Stimulated activated CD8-positive, alpha-beta memory T cell treated with anti-CD3 and anti-CD28 coated beads, Interleukin-7, amount 100 ng/mL, for 4 hours (primary cell): ENCODE measurements at places on chromosomes 16 and 17.

DNA sequence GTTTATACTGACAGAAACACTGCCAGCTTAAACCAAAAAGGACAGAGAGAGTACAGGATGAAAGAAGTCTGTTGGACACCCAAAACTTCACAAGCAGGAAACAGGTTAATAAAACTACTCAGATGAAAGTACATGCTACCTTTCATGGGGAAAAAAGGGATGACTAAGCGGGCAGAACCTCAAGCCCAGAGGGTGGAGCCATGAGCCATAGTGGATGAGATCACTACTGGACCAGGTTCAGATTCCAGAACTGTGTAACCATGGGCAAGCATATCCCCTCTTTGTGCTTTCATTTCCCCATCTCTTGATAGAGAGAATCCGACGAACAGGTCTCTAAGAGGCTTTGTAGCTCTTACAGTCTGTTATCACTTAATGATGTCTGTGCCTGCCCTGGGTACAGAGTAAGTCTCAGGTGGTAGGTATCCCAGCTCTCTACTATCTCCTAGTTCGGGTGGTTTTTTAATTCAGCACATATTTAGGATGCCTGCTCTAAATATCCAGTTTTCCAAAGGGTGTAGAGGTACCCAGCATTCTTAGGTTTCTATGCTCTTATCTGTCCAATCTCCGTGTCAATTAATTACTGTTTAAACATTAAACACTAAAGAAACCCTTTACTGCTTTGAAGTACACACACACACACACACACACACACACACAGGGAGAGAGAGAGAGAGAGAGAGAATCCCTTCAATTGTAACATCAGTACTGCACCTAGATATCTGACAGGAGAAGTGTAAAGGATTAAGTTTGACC, 206.7 kb downstream of the ZNF423 start:
- no peak for DNase-seq

- DNase-seq = no peak
Observed at GRCh38 chr17:82088838-82089722, 9.0 kb downstream of the FASN start.

DNA sequence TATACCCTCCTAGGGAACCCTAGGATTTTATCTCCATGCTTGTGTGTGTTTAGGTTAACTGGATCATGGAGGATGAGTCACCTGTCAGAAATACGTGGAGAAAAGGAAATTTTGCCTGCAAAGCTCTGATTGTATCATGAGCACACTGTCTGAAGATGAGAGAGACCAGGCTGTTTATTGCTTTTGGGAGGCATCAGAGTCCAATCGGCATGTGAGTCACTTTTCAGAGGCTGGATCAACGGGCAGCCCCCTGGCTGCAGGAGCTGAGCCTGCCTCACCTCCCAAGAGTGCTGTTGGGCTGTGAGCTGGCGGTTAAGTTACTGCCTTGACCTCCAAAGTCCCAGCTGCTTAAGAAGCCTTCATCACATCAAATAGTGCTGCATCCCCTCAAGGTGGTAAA, 41.5 kb upstream of the MED9 start:
- DNase-seq = no peak

DNA sequence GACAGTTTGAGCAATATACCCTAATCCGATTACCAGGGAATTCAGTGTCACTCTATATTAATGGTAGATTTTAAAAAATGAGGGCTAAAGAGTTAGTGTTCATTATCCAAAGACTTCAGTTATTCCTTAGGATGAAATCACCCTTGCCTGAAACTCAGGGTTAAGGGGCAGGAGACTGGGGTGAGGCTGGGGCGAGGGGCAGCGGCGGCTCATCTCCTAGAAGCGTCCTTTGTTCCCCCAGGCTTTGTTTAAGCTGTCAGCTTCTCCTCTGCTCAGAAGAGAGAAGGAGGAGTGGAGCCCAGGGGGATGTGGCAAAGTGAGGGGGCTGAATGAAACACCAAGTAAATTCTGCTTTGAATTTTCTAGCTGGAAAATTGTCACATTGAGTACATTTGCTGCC, 117.7 kb upstream of the ELAC2 start:
- no peak for DNase-seq

- no peak for DNase-seq
Observed at GRCh38 chr17:80367503-80367902, 47.5 kb upstream of the ENDOV start.

DNA sequence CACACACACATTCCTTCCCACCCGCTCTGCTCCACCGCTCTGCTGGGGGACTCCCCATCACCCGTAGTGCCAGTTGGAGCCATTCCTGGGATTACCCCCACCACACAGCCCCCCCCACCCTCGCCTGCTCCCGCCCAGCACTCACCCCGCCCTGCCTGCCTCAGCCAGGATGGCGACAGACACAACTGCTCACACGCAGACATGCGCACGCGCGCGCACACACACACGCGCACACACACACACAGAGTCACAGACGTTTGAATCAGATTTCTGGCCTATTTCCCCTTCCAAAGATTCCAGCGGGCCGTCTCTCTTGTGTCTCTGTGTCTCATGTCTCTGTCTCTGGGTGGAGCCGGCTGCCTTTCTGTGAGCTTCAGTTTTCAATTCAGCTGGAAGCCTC, 4.4 kb downstream of the CACNA1G start:
- DNase-seq = no peak

DNA sequence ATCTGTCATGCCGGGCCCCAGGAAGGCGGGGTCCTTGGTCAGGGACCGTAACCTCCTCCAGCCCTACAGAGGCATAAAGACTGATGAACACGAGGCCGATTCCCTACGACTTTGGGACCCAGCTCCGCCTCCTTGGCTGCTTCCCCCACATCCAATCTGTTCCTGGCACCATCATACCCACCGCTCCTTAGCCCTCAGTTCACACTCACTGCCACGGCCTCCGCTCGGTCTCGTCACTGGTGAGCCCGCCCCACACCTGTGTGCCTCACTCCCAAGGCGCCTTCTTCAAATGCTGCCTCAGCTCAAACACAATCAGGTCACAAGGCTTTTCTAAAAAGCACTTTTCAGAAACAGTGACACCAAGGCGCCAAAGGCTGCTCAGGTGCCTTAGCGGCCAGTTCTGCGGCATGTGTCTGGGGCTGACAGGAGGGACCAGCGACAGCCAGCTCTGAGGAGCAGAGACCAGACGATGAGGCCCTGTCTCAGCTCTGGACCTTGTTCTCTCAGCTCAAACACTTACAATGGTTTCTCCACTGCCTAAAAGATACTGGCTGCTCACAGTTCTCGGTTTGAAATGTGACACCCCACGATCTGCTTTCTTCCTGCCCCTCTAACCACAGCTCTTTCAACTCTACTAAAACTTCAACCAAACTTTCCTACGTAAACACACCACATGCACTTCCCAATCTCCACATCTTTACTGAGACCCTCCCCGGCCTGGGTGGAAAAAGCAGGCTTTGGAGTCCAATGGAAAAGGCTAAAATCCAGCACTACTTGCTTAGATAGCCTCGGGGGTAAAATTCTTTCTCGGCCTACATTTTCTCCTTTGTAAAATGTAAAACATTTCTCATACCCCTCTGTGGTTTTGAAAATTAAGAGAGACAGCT, 33.2 kb downstream of the CYB5D2 start:
- DNase-seq = peak; percentile 28

GRCh38 chr16:67464565-67464964, 16.4 kb downstream of the ATP6V0D1 start:
- no peak for DNase-seq

- DNase-seq = no peak
Observed at GRCh38 chr17:4908301-4908700, 5.4 kb upstream of the CHRNE start.

GRCh38 chr17:74213861-74214391, 555 bp downstream of the TTYH2 start:
- DNase-seq = no peak

- DNase-seq = no peak
Observed at GRCh38 chr17:50209472-50210239, 8.2 kb upstream of the COL1A1 start.

- no peak for DNase-seq
Observed at GRCh38 chr17:77634710-77635109, 323.8 kb upstream of the TNRC6C start.

- DNase-seq = no peak
Observed at GRCh38 chr17:1621273-1621954, 7.2 kb downstream of the SLC43A2 start.

GRCh38 chr17:75271233-75271954, 363 bp upstream of the MIF4GD start:
- DNase-seq = peak; percentile 66

- no peak for DNase-seq
Observed at GRCh38 chr17:37081287-37081686, 132.5 kb downstream of the AATF start.

GRCh38 chr17:72506773-72507172, 386.0 kb downstream of the SOX9 start:
- DNase-seq = no peak

DNA sequence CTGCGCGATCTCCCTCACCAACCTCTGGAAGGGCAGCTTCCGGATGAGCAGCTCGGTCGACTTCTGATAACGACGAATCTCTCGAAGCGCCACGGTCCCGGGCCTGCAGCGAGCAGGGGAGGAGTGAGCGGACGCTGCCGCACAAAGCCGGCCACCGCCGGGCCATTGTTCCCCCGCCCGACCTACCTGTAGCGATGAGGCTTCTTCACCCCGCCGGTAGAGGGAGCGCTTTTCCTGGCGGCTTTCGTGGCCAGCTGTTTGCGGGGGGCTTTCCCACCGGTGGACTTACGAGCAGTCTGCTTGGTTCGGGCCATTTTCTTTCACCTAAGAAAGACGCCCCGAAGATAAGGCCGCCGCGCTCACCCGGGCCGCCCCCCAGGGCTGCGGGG, 5.8 kb upstream of the UNK start:
- DNase-seq = no peak

DNA sequence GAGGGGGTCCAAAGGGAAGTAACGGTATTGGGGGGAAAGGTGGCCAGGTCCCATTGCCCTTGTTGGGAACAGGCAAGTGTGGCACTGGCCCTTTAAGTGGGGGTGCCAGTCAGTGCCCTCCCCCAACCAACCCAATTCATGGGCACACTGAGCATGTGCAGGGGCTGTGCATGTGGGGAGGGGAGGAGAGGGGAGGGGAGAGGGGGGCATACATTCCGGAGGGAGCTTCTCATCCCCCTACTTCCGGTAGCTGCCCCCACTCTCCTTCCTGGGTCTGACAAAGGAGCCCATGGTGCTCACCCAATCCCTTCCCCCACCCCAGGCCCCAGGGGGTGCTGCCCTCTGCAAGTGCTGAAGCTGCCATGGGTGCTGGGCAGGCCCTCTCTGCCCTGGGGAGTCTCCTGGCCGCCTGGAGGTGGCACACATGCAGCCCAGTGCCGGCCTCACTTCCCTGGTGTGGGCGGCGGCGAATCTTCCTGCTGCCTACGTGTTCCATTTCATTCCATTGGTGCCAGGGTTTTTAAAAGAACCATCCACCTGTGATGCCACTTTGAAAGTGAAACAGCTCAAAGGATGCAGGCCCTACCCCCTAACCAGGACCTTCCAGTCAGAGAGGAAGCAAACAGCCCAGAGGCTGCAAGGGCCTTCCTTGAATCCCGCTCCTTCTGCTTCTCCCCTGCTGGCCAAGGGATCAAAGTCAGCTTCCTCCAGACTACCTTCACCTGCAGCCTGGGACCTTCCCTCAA, 11.0 kb downstream of the HEXIM2 start:
- no peak for DNase-seq

DNA sequence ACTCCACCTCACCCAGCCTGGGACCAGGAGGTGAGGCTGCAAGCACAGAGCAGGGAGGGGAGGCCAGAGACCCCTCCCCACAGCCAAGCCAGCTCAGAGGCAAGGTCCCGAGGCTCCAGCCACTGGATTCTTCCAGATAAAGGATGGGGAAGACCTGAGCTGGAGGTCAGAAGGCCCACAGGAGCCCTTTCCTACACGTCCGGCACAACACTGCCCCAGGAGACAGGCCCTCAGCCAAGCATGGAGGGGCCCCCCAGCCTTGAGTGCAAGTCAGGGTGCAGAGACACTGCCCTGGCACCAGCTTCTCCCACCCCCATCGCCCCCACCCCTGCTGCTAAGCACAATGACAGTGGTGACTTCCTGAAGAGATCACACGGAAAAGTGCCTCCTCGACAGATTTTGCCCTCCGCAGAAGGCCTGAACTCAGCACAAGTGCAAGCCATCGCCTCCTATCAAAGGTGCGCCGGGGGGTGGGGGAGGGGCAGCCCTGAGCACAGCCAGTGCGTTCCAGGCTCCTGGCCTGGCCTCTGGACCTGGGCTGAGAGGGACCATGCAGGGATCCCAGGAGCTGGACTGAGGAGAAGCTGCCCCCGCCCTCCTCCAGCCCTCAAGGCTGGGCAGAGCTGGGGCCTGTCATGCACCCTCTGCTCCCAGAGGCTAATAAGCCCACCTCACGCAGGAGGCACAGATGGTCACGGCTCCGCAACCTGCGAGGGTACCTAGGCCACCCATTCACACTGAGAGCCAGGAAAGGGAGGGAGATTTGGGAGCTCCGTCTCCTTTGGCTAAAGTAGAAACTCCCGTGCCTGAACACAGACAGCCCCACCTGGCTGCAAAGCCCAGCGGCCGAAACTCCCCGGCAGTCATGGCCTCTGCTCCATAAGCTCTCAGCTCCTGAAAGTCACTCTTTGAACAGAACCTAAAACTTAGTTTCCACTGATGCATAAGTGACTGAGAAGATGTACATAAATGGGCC, 2.7 kb downstream of the MAFG start:
- DNase-seq = no peak

DNA sequence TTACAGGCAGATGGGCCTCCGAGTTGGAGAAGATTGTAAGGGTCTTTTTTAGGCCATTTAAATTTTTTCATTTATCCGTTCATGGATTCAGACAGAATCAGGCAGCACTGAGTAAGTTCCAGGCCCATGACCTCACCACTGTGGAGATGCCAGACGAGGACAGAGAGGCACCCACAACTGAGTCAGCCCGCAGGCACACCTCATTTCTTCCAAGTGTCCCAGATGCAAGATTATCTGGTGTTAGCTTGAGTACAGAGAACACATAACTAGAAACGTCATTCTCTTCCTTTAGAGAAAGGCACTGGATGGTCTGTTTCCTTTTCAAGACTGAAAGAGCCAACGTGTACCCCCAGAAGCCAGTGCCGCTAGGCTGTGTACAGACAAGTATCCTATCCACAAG, 16.9 kb downstream of the CLEC16A start:
- no peak for DNase-seq

GRCh38 chr17:80882323-80882722, 109.3 kb upstream of the CHMP6 start:
- no peak for DNase-seq

- no peak for DNase-seq
Observed at GRCh38 chr17:7916385-7916682, 245 bp upstream of the RNF227 start.

DNA sequence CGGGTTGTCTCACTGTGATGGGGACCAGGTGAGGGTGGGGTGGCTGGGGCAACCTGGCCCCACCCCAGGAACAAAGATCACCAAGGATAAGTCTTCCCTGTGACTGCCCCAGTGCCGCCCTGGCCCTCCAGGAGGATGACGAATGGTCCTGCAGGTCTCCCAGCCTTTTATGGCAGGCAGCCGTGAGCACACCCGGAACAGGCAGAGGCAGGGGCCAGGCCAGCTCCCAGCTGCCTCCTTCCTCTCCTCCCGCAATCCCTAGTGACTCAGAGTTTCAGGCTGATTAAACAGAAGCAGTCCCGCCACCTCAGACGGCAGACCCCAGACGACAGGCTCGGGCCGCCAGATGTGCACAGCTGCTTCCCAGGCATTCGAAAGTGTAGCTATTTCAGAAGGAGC, 13.3 kb downstream of the JUP start:
- DNase-seq = no peak
